Fibroblast of mammary gland (primary cell): ENCODE measurements at places on chromosomes 13 and 19.

DNA sequence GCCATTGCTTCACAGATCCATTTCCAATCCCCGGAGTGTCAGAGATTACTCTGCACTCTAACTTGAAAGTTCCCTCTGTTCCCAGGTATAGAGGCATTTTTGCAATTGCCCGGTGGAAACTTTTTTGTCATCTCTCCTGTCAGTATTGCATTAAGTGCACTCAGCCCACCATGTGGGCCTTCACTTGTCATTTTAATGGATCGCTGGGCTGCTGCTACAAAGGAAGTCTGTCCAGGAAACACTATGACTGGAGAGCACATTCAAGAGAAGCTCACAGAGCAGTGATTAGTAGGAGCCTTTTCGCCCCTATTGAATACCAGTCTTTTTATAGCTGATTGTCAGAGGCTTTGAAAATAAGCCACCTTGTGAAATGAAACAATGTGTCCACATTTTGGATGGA, 180.9 kb downstream of the B3GLCT start:
- DNase-seq = no peak

DNA sequence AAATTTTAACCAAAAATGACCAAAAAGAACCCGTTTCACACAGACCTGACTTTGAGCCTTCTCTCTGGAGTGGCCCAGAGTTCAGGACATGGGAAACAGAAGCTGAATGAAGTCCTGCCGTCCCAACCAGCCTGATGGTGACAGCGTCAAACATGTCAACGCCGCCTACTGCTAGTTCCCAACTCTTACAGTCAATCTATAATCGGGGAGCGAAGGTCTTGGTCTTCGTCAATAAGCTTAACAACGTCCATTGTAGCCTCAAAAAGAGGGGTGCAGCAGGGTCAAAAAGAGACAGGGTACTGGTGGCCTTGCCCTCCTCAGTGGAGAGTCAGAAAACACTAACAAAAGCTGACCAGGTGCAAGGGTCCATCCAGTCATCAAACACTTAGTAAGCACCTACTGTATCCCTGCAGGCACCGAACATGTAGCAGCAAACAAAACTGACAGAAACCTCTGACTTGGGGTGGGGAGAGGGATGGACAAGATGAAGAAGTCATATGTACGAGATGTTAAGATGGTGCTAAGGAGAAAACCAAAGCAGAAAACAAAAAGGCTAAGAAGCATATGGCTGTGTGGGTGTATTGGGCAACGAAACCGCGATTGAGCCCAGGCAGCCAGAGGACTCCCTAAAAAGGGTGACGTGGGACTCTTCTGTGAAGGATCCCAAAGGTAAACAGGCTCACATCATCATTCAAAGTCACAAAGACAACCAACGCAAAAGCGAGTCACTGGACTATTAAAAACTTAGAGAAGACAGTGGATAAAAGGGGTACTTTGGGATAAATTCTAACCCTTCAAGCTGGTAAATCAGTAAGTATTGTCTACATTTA, 12.0 kb downstream of the MLLT1 start:
- peak; percentile 87 for DNase-seq

GRCh38 chr19:30387311-30388115, 15.3 kb downstream of the ZNF536 start:
- DNase-seq = no peak

- peak; percentile 97 for DNase-seq
Measured at GRCh38 chr19:43765109-43765876, 10.5 kb upstream of the SMG9 start.

DNA sequence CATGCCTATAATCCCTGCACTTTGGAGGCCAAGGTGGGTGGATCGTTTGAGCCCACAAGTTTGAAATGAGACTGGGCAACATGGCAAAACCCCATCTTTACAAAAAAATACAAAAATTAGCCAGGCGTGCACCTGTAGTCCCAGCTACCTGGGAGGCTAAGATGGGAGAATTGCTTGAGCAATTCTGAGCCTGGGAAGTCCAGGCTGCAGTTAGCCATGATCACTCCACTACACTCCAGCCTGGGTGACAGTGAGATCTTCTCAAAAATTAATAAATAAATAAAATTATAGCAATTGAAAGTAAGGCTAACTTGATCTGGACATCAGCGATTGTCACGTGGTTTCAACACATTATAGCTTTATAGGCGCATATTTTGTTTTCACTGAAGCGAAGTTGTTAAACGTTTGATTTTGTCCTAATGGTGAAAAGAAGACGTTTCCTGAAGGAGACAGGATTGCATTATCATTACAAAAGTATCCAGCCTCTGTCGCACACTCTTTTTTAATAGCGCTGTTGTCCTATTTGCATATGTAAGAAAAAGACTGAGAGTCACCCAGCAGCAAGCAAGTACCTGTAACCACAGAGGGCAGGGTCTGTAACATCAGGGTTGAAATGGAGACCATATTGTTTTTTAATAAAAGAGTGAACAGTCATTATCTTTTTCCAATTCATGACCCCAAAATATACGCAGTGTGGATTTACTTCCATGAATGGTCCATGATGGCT, 335.7 kb downstream of the DCT start:
- no peak for DNase-seq

DNA sequence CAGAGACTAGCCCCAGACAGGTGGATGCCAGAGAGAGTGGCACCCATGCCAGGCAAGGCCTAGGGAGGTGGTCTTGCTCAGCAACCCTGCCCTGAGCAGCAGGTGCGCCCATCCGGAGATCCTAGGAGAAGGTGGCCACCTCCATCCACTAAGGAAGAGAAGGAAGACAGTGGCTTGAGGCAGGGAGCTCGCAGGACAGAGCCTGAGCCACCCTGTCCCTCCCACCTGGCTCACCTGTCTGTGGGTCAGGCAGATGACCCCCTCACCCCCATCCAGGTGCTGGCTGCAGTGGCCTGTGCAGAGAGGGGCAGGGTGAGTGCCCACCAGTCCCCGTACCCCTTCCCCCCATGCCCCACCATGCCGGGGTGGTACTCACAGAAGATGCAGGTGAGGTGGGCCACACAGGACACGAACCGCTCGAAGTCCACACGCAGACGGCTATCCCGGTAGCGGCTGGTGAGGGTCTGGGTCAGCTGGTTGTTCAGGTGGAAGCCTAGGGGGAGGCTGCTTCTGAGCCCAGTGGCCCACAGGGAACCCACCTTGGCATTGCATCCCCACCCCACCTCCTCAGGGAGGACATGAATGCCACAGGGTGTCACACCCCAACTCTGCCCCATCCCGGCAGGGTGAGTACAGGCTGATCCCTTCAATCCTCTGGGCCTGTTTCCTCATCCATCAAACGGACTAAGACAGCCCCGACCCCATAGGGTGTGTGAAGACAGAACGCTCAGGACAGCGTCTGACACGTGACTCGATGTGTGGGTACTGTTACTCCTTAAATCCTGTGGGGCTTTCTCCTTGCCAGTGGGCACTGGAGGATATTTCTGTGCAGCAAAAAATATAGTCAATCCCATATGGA, 13.3 kb downstream of the CAPN12 start:
- no peak for DNase-seq

- no peak for DNase-seq
Measured at GRCh38 chr13:106152047-106152446, 383.4 kb downstream of the EFNB2 start.

GRCh38 chr13:112341446-112341845, 34.7 kb upstream of the SPACA7 start:
- DNase-seq = no peak

- DNase-seq = peak; percentile 24
Measured at GRCh38 chr13:46521921-46522747, 30.8 kb upstream of the LRCH1 start.

- no peak for DNase-seq
Measured at GRCh38 chr19:6156033-6156432, 20.6 kb downstream of the ACSBG2 start.

DNA sequence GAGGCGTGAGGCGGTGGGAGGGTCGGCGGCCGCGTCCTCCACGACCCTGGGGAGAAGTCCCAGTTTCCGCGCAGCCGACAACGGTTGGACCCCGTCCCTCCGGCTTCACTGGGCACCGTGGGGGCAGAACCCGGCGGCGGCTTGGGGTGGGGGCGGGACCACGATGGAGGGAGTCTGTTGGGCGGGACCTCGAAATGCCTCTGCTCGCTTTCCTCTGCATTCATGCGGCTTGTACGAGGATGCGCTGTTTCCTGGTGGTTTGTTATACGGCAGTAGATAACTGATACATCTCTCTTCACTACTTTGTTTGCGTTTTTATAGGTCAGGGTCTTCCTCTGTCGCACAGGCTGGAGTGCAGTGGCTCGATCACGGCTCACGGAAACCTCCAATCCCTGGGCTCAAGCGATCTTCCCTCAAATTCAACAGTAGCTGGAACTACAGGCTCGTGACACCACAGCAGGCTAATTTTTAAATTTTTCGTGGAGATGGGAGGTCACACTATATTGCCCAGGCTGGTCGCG, 24.6 kb upstream of the ZNF846 start:
- DNase-seq = peak; percentile 54

DNA sequence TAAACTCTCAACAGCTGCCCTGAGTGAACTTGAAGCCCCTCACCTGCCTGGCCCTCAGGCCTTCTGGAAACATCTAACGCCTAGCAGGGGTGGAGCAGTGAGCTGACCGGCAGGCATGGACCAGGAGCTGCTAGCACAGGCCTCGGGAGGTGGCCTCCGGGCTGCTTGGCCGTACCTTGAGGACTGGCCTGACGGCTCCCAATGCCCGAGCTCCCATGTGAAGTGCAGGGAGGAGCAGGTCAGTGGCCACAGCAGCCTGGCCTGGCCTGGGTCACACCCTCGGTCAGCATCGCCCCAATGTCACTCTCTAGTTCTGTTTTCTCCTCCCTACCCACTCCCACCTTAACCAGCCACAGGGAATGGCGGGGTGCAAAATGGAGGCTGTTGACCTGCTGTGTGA, 19.0 kb downstream of the TSHZ3 start:
- no peak for DNase-seq

GRCh38 chr13:41675306-41675705, 218.0 kb downstream of the RGCC start:
- DNase-seq = peak; percentile 68

DNA sequence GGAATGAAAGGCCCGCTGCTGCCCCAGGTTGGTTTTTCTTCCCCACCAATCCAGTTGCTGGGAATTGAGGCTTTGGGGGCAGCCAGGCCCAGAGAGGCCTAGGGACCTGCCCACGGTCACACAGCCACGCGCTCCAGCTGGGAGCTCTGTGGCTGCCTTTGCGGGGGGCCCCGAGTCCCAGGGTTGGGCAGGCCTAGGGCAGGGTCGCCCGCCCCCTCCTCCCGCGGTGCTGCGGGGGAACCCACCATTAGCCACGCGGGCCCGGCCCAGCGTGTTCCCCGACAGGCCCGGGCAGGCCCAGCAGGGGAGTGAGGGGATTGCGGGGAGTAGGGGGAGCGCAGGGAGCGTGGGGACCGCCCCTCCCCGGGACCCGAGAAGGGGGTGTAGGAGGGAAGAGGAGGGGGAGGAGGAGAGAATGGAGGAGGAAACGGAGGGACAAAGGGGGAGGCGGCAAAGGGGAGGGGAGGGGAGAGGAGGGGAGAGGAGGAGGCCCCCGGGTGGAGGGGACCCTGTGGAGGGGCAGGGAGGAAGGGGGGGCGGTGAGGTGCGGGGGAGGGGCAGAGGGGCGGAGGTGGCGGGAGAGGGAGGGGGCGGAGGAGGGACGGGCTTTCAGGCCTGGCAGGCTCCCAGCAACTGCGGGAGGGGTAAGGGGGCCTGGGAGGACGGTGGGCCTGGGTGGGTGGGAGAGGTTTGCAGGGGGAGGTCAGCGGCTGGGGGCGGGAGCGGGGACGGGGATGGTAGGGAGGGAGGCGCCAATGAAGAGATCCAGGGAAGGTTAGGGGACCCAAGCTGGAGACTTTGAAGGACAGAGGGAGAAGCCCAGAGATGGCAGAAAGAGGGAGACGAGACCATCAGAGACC, 12.9 kb upstream of the TLE2 start:
- no peak for DNase-seq

- no peak for DNase-seq
Measured at GRCh38 chr19:1582201-1582600, 10.5 kb downstream of the MBD3 start.

DNA sequence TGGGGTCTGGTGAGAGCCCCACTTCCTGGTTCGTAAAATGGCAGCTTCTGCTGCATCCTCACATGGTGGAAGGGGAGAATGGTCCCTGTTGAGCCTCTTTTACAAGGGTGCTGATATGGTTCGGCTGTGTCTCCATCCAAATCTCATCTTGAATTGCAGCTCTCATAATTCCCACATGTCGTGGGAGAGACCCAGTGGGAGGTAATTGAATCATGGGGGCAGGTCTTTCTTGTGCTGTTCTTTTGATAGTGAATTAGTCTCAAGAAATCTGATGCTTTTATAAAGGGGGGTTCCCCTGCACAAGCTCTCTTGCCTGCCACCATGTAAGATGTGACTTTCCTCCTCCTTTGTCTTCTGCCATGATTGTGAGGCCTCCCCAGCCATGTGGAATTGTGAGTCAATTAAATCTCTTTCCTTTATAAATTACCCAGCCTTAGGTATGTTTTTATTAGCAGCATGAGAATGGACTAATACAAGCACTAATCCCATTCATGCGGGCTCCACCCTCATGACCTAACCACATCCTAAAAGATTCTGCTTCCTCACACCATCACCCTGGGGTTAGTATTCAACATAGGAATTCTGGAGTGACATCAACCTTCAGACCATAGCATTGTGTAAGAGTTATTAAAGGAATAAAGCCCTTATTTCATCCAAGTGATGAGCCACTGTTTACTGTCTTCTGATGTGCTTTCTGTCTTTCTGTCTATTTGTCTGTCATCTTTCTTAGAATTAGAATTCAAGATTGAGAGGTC, 159.0 kb upstream of the IRS2 start:
- DNase-seq = peak; percentile 96

DNA sequence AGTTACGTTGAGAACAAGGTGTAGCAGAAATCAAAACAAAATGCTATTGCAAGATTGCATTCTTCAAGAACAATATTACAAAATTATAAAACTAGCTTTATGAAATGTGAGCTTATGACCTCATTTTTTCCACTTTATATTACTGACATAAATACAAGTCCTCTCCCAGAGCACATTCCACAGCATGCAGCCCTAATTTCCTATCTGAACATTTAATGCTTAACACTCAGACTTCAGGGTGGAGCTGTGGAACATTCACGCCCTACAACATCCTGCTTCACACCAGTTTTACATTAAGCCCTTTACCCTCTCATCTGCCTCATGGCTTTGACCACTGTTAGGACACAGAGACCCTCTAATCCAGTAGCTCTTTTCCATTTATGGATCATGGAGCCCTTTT, 65.5 kb downstream of the EPSTI1 start:
- no peak for DNase-seq
